Activated CD8-positive, alpha-beta memory T cell treated with anti-CD3 and anti-CD28 coated beads, Interleukin-2, amount 10 ng/mL, durations not matched to agents 7 days and 5 days (primary cell): ENCODE measurements at places on chromosomes 16 and 17. TPM values are rescaled to one million over a fixed set of nuclear protein-coding genes. Genes with fewer than 3 reads are reported as not detected.

GFAP gene
- total RNA-seq, result not detected

ZSCAN10 gene
- total RNA-seq, result 0.23 TPM

DNA sequence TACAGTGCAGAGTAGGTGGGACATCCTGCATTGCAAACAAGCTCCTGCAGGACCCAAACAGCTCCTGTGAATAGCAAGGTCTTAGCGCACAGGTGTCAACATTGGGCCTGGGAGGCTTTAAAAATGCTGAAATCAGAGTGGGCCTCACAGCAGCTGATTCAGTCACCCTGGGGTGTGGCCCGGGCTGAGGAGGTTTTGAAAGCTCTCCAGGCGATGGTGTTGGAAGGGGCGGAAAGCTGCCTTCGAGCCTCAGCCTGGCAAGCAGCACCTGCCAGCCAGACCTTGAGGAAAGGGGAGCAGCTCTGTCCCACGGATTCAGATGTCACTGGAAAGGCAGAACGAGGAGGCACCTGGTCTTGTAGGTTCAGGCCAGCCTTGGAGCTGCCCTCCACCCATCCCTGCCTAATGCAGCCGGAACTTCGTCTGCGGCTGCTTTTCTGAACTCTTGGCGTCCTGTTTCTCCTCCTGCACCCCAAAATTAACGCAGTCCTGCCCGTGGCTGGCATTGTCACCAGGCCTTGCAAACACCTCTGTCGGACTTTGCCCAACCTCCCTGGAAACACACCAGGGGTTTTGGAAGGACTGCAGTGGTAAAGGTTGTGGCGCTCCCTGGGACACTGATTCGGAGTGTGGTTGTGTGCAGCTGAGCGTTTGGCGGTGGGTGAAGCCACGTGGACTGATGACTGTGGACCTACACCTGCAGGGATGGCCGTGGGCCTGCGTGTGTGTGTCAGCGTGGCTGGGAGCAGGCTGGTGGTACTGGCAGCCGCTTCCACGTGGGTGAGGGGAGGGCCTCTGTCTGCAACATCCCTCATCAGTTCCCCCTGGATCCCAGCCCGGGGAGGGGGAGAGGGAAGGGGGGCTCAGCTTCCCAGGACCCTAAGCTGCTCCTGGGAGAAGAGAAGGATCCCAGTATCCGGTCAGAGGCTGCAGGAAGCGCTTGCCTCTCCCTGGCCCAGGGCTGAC, 3.4 kb downstream of the NECAB2 start:
- H3K36me3 ChIP-seq, result no peaks in the 10 kb centered on the region
- no peak overlapping the region for H3K27ac ChIP-seq
- H3K4me1 ChIP-seq, result peaks cover 2% of the 10 kb centered on the region

ABCA6 gene
- total RNA-seq, result 0.21 TPM

RDM1 gene
- 18.5 TPM for total RNA-seq

DNA sequence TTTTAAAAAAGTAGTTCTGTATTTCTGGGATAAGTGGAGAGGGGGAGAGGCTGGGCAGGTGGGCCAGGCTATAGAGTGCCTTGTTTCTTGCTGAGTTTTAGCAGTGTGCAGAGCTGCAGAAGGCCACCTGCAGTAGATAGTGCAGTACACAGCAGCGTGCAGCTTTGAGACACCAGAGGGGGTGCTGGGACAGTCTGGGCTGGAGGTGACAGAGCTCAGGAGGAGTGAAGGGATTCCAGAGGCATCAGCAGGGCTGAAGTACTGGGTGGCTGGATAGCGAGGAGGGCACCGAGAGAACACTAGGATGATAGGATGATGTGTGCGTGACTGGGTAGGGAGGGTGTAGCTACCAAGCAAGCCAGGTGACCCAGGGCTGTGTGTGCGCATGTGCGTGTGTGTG, 26.6 kb downstream of the LCMT1 start:
- H3K27ac ChIP-seq, result no peak overlapping the region
- H3K4me1 ChIP-seq, result no peaks in the 10 kb centered on the region
- DNase-seq, result no peak
- H3K4me3 ChIP-seq, result no peak overlapping the region

GRCh38 chr16:188674-189073, 8.4 kb downstream of the HBQ1 start:
- peaks cover 32% of the 10 kb centered on the region for H3K36me3 ChIP-seq
- H3K27ac ChIP-seq, result no peak overlapping the region
- no peak overlapping the region for H3K4me3 ChIP-seq
- no peaks in the 10 kb centered on the region for H3K27me3 ChIP-seq
